ENCODE measurements at places on chromosomes 1 and 21.

GRCh38 chr1:36714301-36714700, 231.6 kb upstream of the CSF3R start:
- no peak for DNase-seq

DNA sequence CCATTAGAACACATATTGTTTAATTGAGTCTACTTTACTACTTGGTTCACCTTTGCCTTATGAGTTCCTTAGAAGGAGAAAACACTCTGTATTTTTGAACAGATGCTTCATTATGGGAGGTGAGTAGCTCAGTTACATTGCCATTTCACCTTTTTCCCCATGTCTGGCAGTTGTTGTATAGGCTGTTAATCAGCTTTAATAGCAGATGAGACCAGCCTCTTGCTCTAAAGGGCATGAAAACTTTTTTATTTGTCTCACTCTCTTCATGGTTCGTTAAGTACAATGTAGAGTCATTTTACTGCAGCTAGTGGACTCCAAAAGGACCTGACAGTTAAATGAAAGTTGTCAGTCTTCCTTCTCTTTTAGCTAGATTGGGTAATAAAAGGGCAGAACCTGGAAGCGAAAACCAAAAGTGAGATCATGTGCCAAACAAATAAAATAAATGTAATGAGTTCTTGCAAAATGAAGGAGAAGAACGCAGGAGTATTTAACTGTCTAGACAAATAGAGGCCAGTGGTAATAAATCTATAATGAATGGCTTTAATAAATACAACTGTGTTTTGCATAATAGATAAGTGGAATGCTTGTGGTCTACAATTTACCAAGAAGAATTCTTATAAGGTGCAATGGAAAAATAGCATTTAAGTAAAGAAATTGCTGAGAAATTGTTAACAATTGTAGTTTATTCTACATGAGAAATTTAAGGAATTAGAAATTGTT, 180.0 kb upstream of the NEGR1 start:
- no peak for DNase-seq

DNA sequence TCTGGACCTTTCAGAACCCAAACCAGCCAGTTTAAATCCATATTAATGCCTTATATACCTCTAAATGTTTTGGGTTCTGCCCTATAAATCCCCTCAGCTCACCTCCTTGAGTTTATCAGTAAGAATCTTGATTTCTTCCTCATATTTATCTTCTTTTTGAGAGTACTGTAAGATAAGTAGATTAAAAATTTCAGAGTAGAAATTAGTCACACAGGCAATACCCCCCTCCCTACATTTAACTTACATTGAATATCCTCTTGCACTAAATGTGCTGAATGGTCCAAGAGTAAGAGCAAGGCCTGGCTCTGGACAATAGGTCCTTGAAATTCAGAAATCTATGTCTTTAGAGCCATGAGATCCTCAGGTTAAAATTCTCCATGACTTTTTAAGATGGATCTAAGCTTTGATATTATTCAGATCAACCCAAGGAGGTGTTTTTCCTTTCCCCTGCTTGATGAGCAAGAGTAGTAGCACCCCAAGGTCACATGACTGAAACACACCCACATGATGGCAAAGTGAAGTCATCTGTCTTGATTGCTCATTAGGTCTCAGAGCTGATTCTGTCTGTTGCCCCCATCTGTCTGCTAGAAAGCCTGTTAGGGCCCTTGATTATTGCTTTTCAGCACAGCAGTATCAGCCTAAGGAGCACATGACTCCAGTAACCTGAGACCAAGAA, 15.8 kb upstream of the NUP210L start:
- no peak for DNase-seq

DNA sequence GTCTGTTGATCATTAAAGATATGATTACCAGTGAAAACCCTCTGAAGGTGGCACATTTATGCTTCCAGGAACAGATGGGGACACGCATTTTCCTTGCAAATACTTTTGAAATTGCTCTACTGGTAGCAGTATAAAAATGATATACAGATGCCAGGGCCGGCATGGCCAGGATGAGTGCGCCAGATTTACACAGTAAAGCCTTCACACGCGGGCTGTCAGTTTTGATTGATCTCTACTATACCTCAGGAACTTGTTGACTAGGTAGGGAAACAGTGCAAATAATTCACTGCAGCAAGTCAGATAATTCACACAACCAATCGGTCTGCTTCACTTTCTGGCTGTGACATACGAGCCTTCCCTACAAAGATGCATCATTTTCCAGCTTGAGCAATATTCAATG, 123.2 kb upstream of the BARHL2 start:
- no peak for DNase-seq

- DNase-seq = no peak
These were observed 33.4 kb downstream of the QSOX1 start for GRCh38 chr1:180188091-180188506.

DNA sequence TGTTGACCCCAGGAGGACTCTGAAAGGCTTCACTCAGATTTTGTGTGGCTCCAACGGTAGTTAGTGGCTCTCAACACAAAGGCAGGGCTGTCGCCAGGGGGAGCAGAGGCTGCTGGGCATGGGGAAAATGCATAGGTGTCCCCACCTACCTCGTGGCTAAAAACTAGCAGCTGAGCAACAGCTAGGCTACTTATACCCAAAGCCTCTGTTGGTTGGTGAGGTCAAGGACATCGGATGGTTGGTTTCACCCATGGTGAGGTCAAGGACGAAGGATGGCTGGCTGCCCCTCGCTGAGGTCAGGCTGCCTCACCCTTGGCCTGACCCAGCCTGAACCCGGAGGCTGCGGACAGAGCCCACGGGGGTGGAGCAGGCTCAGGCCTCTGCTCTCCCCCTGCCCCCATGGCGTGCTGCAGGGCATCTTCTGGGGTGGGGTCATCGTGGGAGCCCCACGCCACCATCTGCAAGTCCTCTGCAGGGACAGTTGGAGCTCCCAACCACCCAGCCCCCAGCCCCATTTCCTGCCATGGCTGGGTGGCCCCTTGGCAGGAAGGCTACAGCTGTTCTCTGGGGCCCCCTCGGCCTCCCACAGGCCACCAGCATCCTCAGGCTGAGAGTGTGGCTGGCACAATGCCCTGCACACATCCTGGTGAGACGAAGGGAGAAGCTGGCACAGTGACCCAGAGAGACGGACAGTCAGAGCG, 8.5 kb upstream of the GNB1 start:
- DNase-seq = no peak

DNA sequence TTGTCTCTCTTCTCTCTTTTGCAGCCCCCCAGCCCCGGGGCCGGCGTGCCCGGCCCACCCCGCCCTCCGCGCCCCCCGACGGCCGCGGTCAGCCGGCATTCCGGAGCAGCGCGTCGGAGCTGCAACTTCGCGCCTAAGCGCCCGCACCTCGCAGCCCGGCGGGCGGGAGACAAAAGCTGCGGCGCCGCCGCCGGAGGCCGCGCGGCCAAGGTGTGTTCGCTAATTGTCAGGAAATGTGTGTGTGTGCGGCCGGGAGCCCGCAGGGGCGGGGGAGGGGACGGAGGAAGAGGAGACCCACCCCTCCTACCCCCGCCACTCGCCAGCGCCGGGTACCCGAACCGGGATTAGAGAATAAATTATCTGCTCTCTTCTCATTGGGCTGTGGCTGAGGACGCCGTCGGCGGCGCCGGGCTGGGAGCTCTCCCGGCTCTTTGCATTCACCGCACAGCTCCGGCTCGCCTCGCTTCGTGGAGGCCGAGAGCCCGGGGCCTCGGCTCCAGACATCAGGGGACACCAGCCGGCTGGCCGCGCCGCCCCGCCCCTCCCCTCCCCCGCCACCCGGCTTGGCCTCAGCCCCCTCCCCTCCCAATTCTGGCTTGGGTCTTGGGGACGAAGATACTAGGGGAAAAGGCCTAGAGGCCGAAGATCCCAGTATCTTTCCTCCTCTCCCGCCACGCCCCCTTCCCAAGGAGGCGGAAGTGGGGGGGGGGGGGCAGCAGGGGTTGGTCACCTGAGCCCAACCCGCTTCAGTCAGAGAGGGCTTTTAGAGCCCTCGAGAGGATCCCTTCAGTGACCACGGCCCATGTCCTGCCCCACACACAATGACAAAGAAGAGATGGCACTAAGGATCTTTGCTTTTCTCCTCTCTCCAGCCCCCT, 1.3 kb upstream of the BLACAT1 start:
- no peak for DNase-seq

DNA sequence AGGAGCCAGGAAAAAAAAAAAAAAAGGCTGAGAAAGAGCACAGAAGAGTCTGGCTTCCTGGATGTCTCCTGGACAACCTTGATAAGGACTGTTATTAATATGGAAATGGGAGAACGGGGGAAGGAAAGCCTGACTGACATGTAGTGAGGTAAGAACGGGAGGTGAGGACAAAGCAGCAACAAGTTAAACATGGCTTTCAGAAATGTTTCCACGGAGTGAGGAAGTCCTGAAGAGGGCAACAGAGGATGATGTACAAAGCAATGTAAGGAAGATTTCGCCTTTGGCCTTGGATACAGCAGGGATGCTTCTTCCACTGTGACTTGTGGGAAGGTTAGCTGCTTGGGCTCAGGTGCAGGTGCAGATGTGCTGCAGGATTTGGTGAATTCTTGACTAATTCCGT, 11.9 kb upstream of the NIBAN1 start:
- DNase-seq = no peak

DNA sequence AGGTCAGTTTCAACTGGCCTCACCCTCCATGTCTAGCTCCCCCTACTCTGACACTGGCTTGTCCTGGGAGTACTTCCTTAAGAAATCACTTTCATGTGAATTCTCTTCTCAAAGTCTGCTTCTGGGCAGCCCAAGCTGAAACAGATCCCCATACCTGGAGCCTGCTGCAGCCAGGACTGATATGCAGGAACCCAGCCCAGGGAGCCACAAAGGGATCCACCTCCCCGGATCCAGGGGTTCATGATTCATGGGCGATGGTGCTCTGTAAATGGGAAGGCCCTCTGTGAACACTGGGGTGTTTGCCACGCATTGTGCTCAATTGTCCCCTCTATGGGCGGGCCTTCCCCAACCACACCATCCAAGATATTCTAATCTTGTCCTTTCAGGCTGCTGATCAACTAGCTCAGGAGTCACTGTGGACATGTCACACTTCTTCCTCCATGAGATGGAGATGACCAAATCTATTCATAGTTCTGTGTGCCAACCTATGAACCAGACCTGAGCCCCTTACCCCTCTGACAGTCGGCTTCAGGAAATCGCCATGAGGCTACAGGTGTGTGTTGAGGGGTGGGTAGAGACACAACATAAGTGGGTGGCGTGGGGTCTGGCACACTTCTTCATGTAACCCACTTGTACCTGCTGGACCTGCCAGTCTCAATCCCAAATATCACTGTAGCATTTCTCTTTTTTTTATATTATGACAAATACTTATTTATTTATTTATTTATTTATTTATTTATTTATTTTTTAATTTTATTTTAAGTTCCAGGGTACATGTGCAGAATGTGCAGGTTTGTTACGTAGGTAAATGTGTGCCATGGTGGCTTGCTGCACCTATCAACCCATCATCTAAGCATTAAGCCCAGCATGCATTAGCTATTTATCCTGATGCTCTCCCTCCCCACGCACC, 41.8 kb downstream of the RUNX3 start:
- DNase-seq = no peak

GRCh38 chr1:115564201-115564600, 77.6 kb upstream of the VANGL1 start:
- no peak for DNase-seq

- DNase-seq = no peak
These were observed 198.1 kb downstream of the SLC35F3 start for GRCh38 chr1:234102583-234102982.

DNA sequence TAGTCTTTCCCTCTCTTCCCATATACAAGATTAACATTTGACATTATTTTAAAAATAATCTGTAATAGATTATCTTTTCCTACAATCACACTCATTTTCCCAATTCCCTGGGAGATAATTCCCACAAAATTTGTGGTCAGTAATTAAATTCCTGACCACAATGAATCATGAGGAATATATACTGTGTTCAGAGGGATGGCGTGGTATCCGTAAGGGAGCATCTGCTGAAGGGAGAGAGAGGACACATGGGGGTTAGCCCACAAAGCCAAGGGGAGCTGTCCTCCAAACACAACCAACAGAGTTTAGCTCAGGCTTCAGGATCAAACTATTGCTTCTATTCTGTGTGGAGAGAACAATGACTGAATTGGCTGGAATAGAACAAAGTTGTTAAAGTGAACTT, 57.1 kb upstream of the PPP2R5A start:
- DNase-seq = no peak

DNA sequence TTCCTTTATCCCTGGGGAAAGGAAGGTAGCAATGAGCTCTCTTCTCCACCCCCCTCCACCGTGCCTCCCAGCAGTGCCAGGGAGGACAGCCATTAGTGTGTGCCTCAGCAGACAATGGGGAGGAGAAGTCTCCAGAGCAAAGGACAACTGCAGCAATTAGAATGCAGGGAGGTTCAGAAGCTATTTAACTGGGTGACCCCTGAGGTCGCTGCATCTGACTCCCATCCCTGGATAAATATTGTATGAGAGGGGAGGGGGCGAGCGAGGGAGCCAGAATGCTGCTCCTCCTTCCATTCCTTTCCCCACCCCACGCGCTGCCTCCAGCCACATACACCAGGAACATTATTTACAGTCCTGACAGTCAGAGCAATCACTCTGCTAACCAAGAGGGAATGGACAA, 59.0 kb downstream of the ERI3 start:
- no peak for DNase-seq

GRCh38 chr1:115322631-115323030, 15.4 kb downstream of the NGF start:
- no peak for DNase-seq
